ENCODE measurements at places on chromosomes 6 and 20. TPM values are rescaled to one million over a fixed set of nuclear protein-coding genes. Genes with fewer than 3 reads are reported as not detected.

WFDC10B gene
- not detected for total RNA-seq

SPATS1 gene
- total RNA-seq, result 0.41 TPM

IFT52 gene
- total RNA-seq, result 86.0 TPM

PMEPA1 gene
- total RNA-seq, result 6.1 TPM

HCK gene
- total RNA-seq, result 2.9 TPM

BCAS1 gene
- total RNA-seq, result 2.4 TPM

RBPJL gene
- not detected for total RNA-seq

RFX6 gene
- total RNA-seq, result not detected

GMPR gene
- 2.4 TPM for total RNA-seq

PHIP gene
- 47.7 TPM for total RNA-seq

TFAP2A gene
- total RNA-seq, result not detected

DNA sequence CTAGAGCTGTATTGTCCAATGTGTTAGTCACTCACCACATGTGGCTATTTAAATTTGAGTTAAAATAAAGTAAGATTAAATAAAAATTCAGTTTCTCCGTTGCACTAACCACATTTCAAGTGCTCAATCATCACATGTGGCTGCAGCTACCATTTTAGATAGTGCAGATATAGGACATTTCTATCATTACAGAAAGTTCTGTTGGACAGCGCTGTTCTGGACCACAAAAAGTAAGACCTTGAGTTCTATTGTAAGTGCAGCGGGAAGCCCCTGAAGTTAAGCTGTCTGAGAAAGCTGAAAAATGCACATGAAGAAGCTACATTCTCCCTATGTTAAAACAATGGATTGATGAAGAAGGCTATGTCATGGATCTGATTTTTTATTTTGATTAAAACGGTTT is 1.1 kb downstream of the ORC3 start:
- no peak for DNase-seq

- no peak for DNase-seq
Measured at GRCh38 chr20:44785768-44786167, 24.6 kb downstream of the RIMS4 start.

DNA sequence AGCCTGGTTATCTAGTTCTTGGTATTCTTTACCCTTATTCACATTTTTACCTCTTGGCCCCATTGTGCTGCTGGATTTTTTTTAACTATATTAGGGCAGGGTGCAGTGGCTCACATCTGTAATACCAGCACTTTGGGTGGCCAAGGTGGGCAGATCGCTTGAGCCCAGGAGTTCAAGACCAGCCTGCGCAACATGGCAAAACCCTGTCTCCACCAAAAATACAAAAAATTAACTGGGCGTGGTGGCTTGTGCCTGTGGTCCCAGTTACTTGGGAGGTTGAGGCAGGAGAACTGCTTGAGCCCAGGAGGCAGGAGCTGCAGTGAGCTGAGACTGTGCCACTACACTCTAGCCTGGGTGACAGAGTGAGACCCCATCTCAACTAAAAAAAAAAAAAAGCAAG is 12.2 kb upstream of the TAF8 start:
- no peak for DNase-seq

DNA sequence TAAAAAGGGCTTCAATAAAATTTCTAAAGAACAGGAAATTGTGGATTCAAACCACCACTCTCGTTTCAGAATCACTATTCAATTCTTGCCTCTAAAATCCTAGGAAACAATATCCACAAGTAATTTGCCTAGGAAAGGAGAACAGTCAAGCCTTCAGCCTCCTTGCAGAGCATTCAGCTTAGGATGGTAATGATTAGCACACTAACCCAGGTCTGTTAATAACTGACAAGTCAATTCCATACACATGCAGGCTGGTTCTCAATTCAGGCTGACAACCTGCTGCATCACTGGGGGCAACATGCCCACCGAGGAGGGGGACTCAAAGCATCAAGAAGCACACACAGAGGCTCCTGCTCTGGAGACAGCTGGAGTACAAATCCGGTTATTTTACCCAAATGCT is 57.6 kb downstream of the GMDS start:
- no peak for DNase-seq

DNA sequence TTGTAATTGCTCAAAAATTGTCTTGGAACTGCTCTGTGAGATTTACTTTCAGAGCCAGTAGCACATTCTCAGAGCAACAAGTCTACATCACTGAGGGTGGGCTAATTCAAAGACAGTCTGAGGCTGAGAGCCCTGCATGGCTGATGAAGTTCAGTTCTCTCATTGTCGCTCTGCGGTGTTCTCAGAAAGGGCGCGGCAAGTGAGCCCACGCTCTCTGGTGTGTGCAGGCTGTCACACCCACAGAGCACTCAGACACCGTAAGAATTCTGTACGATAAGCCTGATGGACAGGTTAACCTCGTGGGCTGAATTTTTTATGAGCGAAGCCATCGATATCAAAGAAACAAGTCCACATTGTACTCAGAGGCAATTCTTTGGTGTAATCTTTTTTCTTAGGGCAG is 557.8 kb downstream of the HACE1 start:
- no peak for DNase-seq

- no peak for DNase-seq
Measured at GRCh38 chr6:112827793-112828192, 480.7 kb downstream of the RFPL4B start.

DNA sequence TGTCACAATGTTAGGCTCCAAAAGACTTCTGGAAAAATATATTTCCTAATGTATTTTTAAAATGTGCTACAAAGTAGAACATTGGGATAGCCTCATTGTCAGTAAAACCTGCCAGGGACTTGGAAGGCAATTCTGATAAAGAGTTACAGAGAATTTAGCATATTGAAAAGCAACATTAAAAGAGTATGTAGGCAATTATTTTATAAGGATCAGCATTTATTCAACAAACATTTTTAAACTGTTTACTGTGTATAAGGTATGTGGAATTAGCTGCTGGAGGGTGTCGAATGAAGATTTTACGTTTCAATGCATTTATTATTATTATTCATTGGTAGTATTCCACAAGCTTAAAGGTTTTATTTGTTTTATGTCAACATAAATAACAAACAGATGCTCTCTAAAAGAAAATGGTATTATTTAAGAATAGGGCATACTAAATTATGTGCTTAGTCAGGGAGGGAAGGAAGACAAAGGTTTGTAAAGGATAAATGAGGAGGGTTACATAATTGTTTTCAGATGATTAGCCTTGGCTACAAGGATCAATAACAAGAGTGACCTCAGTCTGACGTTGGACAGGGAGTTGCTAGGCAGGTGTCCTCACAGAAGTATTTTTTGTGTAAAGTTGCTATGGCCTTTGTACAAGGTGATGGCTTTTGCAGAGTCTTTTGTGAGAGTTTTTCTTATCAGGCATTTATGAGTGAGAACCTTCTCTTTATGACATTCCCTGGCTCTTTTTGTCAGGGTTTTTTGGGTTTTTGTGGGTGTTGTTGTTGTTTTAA is 313.4 kb upstream of the PLCB4 start:
- no peak for DNase-seq

DNA sequence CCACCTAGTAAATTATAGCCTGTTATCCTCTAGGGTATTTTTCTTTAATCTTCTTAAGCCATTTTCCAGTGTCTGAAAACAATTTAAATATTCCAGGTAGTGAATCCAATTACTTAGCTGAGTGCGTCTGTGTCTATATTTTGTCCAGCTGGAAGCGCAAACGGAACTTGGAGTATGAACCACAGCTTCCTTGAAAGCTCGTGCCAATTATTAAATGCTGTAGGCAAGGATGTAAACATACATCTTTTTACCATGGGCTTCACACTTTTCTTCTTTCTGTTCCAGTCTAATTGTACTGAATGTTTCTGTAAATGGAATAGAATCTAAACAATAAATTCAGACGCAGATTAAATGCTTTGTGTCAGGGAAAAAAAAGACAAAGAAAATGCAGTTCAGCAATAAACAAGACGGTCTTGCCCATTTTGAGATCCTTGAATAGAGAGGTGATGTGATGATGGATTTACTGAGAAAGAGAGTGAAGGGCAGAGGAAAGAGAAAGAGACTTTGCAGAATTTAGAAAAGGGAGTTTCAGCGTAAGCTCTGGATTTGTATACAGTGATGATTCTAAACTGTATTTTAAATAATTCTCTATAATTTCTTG is 1.9 kb downstream of the PLCB1 start:
- no peak for DNase-seq

GRCh38 chr6:156822747-156823206 is 45.6 kb downstream of the ARID1B start:
- DNase-seq, result peak; percentile 20

GRCh38 chr20:32562495-32562911 is 22.6 kb downstream of the NOL4L start:
- no peak for DNase-seq

DNA sequence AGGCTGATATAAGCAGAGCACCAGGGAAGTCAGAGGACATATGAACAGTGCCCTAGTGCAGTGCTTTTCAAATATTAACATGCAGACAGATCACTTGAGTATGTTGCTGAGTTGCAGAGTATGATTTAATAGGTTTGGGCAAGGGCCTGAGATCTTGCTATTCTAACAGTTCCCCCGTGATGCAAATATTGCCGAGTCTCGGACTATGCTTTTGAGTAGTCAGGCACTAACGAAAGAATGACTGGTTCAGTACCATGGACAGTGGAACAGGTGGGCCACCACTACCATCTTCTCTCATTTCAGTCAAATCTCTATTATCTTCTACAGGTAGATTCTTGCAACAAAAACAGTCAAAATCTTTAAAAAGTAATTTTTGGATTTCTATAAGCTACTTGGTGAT is 3.7 kb upstream of the TMEM200A start:
- no peak for DNase-seq

- no peak for DNase-seq
Measured at GRCh38 chr20:62742550-62742949, 33.9 kb downstream of the NTSR1 start.

GRCh38 chr6:64590965-64591675 is 955.5 kb downstream of the PHF3 start:
- DNase-seq, result no peak

GRCh38 chr6:158468666-158469065 is 91.2 kb upstream of the TMEM181 start:
- no peak for DNase-seq

- no peak for DNase-seq
Measured at GRCh38 chr6:30325150-30325872, 1.4 kb upstream of the TRIM39 start.

GRCh38 chr6:33490621-33491020 is 36.2 kb downstream of the ZBTB9 start:
- no peak for DNase-seq

- DNase-seq, result no peak
Measured at GRCh38 chr6:37373822-37374471, 20.2 kb downstream of the RNF8 start.

GRCh38 chr6:20777801-20778200 is 243.5 kb downstream of the CDKAL1 start:
- no peak for DNase-seq

GRCh38 chr20:2918096-2919049 is 45.1 kb downstream of the PTPRA start:
- DNase-seq, result no peak

DNA sequence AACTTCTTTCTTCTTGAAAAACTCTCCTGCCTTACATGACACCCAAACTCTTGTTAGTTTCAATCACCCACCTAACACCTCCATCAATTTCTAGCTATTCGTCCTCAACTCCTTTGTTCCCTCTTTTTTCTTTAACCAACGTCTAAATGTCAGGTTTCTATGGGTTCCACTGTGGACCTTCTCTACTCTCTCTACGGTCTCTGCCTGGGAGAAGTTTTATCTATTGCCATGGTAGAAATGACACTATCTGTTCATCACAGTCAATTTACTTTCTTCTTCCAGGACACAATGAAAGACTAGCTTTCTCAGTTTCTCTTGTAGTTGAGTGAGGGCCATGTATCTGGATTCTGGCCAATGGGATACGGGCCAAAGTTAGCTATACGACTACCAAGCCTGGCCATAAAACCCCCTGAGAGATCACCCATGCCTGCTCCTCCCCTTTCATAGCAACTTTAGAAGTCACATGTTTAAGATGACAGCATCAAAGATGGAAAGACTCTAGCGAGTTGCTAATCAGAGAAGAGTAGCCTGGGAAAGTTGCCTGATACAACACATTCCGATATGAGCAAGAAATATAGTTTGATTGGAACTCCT is 17.9 kb downstream of the RNGTT start:
- DNase-seq, result no peak

- DNase-seq, result no peak
Measured at GRCh38 chr6:28490205-28490890, 25.2 kb downstream of the GPX6 start.

- peak; percentile 57 for DNase-seq
Measured at GRCh38 chr20:59605601-59606364, 1.4 kb downstream of the PHACTR3 start.

DNA sequence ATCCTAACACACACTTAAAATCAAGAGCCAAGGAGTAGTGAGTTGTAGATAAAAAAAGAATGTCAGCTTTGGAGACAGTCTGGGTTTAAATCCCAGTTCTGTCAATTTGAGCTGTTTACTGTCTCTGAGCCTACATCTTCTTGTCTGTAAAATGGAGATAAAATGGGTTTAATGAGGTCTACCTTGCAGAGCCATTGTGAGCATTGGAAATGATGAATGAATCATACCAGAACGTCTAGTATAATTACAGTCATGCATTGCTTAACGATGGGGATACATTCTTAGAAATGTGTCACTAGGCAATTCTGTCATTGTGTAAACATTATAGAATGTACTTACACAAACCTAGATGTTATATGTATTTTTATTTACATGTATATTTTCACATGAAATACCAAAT is 17.6 kb upstream of the SGK2 start:
- DNase-seq, result no peak
